ENCODE measurements at places on chromosomes 13 and 19. TPM values are rescaled to one million over a fixed set of nuclear protein-coding genes. Genes with fewer than 3 reads are reported as not detected.

DNA sequence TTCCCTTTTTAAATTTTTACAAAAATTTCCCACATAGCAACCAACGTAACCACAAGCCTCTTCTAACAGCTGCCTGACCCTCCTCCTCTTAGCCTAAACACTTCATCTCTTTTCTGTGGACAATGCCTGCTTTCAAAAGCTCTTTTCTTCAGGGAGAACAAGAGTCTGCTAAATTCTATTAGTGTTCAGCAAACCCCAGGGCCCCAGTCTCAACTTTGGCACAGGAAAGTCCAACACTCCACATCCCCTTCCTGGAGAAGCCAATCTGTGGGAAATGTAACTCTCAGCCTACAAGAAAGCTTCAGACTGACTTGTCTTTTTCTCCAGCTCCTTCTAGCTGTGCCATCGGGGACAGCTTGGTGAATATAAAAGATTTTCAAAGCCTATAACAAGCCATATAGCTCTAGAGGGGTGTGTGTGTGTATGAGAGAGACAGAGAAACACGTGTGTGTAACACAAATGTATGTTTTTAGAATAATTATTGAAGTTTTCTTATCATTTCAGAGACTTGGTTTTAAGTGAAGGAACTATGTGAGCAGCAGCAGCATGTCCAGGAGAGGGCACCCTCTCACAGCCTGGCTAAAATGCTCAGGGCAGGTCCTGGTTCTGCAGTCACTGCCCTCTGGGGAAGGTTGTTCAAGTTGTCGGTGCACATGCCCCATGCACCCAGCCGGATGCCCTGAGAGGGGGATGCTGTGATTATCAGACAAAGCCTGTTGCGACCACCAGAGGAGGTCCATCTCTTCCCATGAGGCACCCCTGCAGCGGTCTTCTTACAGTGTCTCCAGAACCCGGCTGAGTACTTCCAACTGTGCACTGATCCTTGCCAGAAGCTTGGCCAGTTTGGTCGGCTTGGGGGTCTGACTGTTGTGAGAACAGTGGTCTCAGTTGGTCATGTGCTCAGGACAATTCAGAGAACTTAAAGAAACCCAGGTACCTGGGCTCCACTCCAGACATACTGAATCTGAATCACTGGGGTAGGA is 34.4 kb downstream of the CCDC70 start:
- no peak for DNase-seq

GRCh38 chr13:96768524-96768923 is 225.8 kb downstream of the OXGR1 start:
- DNase-seq, result no peak

- DNase-seq, result no peak
Measured at GRCh38 chr19:43300876-43301765, 31.8 kb upstream of the PSG9 start.

- no peak for DNase-seq
Measured at GRCh38 chr13:106540613-106541012, 5.2 kb upstream of the EFNB2 start.

DNA sequence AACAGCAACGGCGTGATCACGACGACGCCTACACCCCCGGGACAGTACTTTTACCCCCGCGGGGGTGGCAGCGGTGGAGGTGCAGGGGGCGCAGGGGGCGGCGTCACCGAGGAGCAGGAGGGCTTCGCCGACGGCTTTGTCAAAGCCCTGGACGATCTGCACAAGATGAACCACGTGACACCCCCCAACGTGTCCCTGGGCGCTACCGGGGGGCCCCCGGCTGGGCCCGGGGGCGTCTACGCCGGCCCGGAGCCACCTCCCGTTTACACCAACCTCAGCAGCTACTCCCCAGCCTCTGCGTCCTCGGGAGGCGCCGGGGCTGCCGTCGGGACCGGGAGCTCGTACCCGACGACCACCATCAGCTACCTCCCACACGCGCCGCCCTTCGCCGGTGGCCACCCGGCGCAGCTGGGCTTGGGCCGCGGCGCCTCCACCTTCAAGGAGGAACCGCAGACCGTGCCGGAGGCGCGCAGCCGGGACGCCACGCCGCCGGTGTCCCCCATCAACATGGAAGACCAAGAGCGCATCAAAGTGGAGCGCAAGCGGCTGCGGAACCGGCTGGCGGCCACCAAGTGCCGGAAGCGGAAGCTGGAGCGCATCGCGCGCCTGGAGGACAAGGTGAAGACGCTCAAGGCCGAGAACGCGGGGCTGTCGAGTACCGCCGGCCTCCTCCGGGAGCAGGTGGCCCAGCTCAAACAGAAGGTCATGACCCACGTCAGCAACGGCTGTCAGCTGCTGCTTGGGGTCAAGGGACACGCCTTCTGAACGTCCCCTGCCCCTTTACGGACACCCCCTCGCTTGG is 966 bp downstream of the JUNB start:
- DNase-seq, result peak; percentile 72

The KASH5 gene
- 0.62 TPM for total RNA-seq

The KCTD15 gene
- 2.7 TPM for total RNA-seq
